Nephron progenitor cell (in vitro differentiated cells): ENCODE measurements at places on chromosomes 4 and X.

DNA sequence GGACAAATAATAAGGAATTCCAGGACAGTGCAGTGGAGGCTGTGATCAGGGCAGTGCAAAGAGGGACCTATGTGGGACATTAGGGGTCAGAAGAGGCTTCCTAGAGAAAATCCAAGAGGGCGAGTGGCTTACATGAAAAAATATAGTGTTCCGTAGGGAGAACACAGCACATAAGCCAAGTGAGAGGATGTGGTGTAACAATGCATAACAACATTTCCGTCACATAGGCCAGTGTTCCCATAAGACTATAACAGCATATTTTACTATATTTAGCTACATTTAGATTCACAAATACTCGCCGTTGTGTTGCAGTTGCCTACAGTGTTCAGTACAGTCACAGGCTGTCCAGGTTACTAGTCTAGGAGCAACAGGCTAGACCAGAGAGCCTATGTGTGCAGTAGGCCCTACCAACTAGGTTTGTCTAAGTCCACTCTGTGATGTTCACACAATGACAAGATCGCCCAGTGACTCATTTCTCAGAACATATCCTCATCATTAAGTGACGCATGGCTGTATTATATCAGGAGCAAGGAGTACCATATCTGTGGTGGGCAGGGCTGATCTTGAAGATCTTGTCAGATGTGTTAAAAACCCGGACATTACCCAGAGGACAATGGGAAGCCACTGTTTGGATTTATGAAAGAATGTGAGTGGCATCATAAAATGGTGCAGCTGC, 74.0 kb upstream of the TBL1X start:
- no peak for DNase-seq

DNA sequence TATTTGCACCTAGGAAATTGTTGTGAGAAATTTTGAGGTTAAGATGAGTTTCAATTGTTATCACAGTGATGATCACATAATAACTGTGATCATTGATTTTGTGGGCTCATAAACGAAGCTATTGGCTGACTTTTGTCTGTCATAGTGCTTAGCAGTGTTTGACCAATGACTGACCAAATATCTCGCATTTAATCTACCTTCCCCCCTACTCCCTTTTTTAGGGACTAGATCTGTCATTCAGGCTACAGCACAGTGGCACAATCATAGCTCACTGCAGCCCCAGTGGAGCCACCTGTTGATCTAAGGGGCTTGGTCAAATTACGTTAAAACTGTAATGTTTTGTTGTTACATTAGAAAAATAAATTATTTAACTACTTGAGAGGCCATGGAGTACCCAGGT, 1.5 kb downstream of the FUNDC2 start:
- DNase-seq, result no peak

DNA sequence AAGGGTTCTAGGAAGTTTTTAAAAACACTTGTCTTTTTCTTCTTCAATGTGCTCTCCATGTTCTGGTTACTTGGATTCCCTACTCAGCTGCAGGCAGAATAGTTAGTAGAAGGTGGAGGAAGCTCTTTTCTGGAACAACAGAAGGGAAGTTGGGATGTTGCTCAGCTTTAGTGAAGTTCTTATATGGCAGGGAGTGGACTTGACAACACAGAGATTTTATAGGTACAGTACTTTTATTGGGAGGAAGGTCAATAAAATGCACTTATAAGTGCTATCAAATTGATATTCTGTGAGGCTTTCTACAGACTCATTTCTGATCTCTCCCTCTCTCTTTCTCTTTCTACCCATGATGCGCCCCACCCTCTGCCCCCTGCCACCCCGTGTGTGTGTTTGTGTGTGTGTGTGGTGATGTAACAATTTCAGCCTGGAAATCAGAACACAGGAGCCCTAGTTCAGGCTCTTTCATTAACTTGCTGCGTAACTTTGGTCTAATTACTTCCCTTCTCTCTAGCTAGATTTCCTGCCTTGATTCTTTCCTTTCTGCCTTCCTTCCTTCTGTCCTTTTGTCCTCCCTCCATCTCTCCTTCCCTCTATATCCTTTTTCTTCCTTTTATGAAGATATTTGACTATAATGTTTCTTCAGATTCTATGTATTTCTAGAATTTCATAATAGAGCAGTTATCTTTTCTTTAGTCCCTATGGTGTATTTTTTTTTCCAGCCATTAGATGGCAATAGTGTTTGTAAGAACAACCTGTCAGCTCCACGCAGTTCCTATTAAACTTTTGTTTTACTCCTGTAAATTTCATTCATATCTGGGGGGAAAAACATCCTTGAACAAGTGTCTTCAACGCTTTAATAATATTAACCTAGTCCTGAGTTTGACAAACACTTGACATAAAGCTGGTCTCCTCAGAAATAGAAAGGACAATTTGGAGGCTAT, 37.1 kb downstream of the HEPH start:
- DNase-seq, result no peak

- DNase-seq, result no peak
Observed at GRCh38 chrX:16659321-16659720, 9.4 kb downstream of the S100G start.

GRCh38 chr4:105305019-105305836, 158.6 kb downstream of the TET2 start:
- DNase-seq, result no peak

GRCh38 chr4:4521136-4521535, 20.7 kb downstream of the STX18 start:
- DNase-seq, result no peak
